ENCODE measurements at places on chromosomes 7 and 10.

DNA sequence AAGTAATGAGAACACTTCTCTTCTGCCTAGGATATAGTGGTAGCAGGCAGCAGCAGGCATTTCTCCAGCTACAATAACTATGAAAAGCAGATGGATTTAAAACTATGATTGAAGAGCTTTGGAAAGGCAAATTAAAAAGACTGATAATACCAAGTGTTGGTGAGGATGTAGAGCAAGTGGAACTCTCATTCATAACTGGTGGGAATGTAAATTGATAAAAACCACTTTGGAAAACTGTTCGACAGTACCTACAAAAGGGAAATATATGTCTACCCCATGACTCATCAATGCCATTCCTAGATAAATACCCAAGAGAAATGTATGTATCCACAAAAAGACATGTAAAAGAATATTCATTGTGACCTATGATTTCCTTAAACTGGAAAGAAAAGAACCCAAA lies 14.6 kb downstream of the ARMC3 start:
- DNase-seq, result no peak

DNA sequence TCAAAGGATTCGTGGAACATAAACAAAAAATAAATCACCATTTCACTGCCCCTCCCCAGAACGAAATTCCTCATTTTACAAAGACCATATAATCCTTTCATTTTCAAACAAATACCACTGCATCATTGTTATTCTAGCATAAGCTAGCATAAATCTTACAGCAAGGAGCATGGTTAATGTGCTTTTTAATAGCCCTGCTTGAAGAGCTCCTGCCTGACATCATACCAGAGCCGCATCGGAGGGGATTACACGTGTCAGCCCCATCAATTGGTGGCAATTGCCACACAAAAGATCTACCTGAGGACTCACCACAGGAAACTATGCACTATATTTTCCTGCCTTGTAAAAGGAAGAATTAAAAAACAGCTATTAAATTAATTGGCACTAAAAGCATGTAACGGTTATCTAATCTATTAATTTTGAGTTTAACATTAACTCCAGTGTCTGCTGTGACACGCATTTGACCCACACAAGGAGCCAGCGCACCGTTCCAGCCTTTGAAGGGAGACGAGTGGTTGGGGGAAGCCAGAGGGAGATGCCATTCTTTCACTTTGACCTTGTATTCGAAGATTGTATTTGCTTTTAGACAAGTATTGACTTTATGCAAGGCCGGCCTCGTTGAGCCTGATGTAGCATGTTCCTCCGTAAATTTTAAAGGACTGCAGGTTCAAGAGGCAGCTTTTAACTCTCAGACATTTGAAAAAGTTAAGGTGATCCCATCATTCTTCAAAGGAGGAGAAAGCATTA lies 261.1 kb upstream of the RNF32 start:
- DNase-seq, result no peak

GRCh38 chr10:59814878-59815277 lies 61.6 kb upstream of the MRLN start:
- DNase-seq, result no peak

DNA sequence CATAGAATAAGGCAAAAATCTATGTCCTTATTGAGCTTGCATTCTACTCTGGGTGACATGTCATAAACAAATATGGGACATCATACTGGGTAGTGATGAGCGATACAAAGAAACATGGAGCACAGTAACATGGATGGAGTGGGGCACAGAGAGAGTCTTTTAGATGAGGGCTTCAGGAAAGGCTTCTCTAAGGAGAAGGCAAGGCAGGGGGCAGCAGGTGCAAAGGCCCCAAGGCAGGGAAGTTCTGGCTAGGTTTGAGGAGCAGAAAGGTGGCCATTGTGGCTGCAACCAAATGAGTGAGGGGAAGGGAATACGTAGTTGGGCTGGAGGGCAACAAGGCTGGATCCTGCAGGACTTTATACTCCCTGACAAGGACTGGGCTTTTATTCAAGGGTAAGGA lies 211.4 kb downstream of the HERPUD2 start:
- no peak for DNase-seq

DNA sequence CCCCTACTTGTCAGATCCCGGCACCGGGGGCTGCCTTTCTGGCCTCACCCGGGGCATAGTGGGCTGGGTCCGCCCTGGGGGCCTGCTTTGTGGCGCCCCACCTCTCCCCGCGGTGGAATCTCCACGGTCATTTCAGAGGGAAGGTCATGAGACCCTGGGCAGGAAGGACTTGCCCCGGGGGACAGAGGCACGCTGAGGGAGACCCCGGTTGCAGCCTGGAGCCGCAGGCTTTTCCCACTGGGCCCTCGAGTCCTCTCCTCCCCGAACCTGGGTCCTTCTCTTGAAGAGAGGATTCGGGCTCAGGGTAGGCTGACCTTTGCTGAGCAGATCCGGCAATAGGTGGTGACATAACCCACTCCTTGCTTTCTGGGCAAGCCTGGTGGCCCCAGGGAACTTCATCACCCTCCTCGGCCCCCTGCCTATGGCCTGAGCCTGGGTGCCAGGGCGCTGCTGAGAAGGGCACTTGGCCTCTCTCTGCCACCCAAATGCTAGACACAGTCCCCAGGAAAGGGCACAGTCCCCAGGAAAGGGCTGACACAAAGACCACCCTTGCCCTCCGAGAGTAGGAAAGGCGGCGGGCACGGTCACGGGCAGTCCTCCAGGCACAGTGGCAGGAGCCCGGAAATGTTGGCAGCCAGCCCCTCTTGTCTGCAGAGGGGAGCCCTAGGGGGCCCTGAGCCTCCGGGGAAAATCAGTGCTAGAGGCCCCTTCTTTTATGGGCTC lies 36.2 kb downstream of the FKBP6 start:
- no peak for DNase-seq

GRCh38 chr10:15718694-15719048 lies 1.1 kb downstream of the ITGA8 start:
- DNase-seq, result no peak

Measured in activated T-cell treated with anti-CD3 and anti-CD28 coated beads for 24 hours (primary cell).